SW480 (cell line): ENCODE measurements at places on chromosomes 5 and 9.

DNA sequence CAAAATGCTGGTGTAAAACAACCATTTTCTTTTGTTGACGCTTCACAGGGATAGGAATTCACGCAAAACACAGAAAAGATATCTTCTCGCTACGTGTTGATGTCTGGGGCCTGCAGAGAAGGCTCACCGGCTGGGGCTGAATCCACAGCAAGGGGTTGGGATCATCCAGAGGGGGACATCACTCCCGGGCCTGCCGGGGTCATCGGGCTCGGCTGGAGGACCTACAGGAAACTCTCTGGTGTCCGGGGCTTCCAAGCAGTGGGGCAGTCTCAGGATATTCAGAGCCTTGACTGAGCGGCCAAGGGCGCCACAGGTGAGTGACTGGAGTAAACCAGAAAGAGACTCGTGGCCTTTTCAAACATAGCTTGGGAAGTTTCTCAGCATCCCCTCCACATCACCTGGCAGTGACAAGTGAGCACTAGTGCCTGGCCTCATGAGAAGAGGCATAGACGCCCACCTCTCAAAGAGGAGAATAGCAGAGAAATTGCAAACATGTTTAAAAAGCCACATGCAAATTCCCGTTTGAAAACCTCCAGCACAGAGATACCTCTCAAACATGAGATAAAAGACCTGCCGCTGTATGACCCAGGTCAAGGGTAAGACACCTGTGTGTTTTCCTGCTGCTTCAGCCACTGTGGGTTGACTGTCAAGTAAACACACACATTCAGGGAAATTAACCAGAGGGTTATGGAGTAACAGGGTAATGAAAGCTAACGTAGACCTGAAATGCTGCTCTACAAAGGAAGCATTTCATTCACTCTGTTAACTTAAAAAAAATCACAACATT lies 50.8 kb upstream of the SIMC1 start:
- DNase-seq, result no peak

DNA sequence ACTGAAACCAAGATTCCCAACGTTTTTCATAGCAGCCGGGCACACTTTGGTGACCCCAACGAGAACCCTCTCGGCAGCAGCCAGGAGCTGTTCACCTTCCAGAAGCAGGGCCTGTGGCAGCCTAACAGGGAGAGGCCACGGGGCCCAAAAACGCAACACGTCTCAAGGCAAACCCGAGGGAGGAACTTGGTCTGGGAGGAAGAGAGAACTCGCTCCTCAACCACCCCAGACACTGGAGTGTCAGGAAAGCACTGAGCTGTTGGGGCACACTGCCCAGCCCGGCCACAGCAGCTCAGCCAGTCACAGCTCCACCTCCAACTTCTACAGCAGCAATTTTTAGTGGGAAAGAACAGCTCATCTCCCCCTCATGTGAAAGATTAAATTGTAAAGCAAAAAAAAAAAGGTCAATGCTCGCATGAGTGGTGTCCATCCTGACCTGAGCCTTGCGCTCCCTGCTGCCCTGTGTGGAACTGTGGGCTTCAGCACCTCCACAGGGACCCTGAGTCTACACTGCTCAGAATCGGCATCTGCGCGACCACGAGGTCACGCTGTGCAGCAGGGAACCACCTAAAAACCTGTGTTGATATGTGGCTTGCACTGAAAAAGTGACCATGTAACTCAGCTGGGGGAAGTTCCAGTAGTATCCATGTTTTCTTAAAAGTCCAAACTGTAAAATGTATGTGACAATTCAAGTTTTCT lies 55.0 kb downstream of the IPPK start:
- DNase-seq, result no peak

GRCh38 chr5:167511276-167511675 lies 780.2 kb upstream of the WWC1 start:
- no peak for DNase-seq

DNA sequence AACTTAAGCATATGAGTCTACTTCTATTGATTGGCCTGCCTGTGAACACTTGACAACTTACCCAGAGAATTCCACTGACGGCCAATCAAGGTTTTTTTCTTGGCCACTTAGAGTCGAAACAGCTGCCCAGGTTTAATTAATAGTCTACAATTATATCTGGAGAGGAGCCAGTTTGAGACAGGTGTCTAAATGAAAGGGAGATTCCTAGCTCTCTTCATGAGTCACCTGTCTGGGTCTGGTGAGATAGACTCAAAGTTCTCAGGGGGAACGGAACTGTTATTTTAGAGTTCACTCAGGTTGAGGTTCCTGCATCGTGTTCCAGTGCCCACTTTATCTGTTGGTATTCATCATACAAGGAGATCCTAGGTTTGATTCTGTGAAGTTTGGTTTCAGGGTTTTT lies 111.0 kb downstream of the CD180 start:
- DNase-seq, result no peak

- DNase-seq, result no peak
Measured at GRCh38 chr9:16505199-16505598, 365.3 kb downstream of the BNC2 start.

- DNase-seq, result no peak
Measured at GRCh38 chr5:140000332-140000731, 42.8 kb downstream of the NRG2 start.

DNA sequence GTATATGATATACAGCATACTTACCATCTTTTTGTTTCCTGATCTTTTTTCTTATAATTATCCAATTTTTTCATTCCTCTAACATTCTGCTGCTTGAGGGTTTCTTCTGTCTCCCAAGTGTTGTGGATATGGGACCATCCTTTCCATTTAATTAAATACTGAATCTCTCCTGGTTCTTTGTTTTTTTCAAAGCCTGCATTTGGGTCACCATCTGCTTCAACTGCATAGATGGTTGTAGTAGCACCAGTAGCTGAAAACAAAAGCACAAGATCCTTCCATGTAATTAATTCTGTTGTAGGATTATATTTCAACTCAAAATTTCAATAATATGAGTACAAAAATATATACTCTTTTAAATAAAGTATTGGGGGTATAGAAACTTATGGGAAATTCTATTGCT lies 29.4 kb downstream of the CHD1 start:
- no peak for DNase-seq

- DNase-seq, result no peak
Measured at GRCh38 chr5:111582993-111583601, 70.8 kb upstream of the STARD4 start.

- no peak for DNase-seq
Measured at GRCh38 chr5:1430121-1430795, 15.0 kb downstream of the SLC6A3 start.
